CMK (cell line): ENCODE measurements at places on chromosomes 6 and 20.

DNA sequence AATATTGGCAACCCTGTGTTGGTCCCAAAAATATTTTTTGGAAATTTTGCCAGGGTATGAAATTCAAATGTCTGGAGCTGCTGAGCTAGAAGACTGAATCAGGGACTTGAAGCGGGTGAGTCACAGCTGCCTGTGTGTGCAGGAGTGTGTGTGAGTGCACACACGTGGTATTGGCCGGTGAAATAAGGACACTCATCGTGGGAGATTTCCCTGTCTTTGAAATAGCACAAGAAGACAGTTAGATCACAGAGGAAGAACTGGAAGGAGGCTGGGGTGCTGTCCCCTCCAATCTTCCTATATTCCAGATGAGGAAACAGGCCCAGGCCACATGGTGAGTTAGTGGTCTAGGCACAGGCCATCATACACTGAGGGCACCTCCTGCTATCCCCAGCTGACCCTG lies 123.8 kb upstream of the MLN start:
- no peak for DNase-seq

- no peak for DNase-seq
These were observed 338.7 kb downstream of the PREX1 start for GRCh38 chr20:48489046-48489463.

- DNase-seq, result no peak
These were observed 698.0 kb upstream of the POU3F2 start for GRCh38 chr6:98136333-98136732.

DNA sequence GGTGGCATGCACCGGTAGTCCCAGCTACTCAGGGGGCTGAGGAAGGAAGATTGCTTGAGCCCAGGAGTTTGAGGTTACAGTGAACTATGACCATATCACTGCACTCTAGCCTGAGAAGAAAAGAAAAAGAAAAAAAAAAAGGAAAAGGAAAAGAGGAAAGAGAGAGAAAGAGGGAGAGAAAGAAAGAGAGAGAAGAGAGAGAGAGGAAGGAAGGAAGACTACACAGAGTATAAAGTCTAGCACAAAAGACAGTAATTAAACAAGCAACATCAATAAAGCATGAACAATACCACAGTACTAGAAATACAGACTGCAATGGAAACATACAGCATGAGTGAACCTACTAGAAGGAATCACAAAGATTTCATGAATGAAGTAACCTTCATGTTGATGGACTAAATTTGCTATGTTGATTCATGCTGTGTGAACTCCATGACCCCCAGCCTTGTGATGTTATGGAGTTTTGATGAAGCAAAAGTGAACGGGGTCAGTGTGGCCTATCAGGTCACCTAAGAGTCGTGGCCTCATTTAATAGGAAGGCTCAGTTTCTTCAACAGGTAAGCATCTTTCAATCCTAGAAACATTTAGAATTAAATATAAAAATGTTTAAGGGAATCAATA lies 57.6 kb downstream of the NUDT3 start:
- no peak for DNase-seq

GRCh38 chr6:50030350-50030749 lies 8.6 kb upstream of the DEFB110 start:
- DNase-seq, result no peak
